H9 (cell line): ENCODE measurements at places on chromosomes 3 and 15.

DNA sequence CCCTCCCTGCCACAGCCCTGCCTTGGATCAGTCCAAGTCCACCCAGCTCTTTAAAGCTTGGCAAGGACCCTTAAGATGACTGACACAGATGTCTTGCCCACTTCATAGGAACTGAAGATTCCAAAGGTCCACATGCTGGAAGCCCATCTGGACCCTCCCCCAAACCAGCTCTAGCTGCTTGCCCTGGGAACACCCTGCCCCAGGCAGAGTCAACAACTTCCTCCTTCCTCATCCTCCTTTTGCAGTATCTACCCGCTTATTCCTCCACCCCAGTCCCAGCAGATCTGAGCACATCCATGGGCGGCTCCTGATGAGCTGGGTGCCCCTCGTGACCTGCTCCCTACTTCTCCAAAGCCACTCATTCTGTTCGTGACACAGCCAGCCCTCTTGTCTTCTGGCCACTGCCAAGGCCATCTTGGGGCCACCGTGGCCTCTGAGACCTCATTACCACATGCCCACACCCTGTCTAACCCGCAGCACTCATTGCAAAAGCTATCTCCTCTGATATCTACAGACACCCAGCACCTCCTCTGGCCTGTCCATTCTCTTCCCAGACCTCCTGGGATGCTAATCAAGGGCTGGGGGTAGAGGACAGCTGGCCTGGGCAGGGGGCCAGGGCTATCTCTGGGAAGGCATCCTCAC is 2.0 kb upstream of the PFKFB4 start:
- no peak for DNase-seq

DNA sequence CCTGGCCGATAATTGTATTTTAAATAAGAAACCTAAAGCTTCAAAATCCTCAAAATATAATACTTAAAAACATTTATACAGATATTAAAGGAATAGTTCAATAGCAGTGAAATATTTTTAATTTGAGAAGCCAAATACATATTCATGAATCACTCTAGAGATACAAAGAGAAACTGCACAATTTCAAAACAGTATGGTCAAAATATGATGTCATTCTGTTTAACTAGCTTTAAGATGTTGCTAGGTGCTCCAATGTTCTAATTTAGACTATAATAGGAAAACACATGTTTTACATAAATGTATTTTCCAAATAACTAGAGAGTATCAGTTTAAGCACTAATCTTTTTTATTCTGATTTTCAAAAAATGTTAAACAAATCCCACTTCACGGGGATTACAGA is 10.3 kb upstream of the NRROS start:
- DNase-seq: no peak

GRCh38 chr15:25616471-25616870 is 177.6 kb upstream of the UBE3A start:
- no peak for DNase-seq

DNA sequence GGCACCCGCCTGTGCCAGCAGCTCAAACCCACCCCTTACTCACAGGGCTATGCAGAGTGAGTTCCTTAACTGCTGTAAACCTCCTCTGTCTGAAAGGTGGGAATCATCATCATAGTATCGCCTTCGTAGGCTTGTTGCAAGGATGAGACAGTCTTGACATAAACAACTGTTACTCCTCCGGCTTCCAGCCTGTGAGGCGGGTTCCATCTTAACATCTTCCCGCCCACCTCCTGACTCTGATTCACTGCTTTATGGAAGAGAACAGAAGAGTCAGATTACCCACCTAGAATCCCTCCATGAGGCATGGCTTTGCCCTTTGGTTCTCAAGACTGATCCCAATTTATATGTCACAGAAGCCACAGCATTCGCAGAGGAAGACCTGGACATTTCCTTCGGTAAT is 21.9 kb downstream of the POLR2M start:
- DNase-seq: no peak

DNA sequence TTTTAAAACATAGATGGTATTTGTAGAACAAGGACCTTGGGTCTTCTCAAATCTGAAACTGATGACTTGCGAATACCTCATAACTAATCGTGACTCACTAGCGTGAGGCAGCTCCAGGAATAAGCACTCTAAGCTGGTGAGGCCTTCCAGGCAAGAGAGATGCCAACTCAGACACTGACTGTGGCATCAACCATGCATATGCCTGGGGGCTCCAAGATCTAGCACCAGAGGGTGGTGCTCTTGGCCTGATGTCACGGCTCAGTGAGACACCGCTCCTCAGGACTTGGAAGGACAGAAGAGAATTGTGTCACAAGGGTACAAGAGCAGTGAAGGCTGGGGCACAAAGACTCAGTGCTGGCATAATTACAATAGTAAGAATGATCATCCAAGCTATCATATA is 125.0 kb upstream of the TRIM42 start:
- no peak for DNase-seq

DNA sequence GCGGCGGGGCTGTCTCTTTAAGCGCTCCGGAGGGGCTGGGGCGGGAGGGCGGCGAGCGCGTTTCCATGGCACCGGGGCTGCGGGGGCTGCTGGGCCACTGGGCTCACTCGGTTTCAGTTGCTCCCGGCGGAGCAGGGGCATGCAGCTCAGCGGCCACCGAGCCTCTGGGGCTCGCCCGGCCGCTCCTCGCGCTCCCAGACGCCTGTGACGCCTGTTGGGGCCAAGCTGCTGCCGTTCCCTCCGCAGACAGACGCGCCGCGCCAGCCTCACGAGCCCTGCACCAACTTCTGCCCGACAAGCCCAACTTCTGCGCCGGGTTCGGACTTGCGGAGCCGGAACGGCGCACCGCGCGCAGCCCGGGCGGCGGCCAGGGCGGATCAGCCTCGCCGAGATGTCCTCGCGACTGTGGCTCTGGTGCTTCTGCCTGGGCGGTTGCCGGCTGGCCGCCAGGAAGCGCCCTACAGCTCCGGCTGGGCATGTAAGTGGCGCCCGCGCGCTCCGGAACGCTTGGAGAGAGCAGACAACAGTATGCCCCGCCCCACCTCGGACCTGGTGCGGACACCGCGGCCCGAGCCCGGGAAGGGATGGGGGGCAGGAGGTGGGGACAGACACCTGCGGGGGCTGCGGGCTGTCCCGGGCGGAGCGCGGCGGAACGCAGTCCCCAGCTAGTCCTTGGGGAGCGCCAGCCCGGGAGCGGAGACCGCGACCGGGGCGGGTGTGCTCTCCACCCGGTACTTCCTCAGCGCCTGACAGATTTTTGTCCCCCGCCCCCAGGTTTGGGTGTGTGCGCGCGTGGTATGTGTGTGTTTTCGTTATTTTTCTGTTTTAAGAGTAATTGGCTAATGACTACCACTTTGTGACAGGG is 154.1 kb upstream of the GOLIM4 start:
- peak; percentile 89 for DNase-seq

DNA sequence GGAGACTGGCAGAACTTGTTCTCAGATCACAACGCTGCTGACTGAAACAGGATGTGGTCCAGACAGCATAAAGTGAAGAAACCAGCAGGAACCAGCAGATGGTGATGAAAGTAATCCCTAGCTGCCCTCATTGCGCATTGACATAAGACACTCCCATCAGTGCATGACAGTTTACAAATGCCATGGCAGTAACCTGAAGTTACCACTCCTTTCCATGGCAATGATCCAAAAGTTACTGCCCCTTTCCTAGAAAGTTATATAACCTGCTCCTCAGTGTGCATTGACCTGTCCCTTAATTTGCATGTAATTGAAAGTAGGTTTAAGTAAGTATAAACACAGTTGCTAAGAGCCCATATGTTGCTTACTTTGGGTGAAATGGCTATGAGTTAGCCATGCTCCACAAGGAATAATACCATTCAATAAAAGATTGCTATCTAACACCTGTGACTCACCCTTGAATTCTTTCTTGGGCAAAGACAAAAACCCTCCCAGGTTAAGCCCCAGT is 149.1 kb upstream of the CD96 start:
- DNase-seq: no peak

DNA sequence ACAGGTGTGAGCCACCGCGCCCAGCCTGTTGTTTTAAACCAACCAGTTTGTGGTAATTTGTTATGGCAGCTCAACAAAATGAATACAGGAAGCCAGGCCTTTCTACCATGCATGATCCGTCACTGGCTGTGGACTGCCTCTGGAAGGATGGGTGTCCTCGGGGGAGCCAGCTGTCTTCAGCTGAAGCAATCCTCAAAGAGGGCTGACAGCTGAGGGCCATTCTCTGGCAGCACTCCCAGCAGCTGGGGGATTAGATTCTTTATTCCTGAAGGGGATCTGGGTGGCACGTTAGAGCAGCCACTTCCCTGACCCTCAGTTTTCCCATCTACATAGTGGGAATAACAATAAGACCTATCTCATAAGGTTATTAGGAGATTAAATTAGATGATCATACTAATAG is 24.4 kb downstream of the POLR2M start:
- no peak for DNase-seq

- peak; percentile 84 for DNase-seq
These were observed 10.5 kb upstream of the SLITRK3 start for GRCh38 chr3:165206454-165207266.

DNA sequence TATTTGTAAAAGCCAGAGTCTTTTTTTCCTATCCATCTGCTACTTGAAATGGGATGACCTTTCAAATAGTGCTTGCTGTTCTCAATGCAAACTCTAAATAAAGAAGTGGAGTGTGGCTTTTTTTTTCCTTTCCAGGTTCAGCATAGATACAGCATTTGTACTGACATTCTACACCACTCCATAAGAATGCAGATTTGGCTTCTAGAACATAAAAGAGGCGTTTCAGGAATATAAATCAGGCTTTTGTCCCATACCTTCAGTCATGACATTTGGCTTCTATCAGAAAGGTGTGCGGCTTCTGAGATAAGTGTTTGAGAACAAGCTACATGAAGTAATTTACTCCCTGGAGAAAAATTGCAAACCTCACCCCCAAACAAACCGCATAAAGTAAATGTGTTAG is 553.1 kb downstream of the FHIT start:
- DNase-seq: no peak

DNA sequence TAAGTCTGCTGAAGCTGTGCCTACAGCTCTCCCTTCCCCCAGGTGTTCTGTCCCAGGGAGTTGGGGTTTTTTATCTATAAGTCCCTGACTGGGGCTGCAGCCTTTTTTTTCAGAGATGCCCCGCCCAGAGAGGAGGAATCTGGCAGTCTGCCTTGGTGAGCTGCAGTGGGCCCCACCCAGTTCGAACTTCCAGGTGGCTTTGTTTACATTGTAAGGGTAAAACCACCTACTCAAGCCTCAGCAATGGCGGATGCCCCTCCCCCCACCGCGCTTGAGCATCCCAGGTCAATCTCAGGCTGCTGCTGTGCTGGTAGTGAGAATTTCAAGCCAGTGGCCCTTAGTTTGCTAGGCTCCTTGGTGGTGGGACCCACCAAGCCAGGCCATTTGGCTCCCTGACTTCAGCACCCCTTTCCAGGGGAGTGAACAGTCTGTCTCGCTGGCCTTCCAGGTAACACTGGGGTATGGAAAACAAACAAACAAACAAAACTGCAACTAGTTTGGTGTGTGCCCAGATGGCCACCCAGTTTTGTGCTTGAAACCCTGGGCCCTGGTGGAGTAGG is 189.4 kb downstream of the MFSD1 start:
- peak; percentile 90 for DNase-seq

DNA sequence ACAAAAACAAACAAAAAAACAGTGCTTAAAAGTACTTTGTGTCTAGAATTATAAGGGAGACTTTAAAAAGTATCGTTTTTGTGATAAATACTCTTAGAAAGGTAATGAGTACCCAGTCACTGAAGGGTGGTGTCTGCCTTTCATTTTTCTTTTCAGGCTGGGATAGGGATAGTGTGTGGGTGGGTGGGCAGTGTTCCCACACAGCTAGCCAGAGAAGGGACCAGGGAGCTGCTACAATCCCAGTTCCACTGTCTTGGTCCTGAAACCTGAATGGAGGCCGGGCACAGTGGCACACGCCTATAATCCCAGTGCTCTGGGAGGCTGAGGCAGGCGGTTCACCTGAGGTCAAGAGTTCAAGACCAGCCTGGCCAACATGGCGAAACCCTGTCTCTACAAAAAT is 2.1 kb downstream of the GK5 start:
- no peak for DNase-seq
